ENCODE measurements at places on chromosomes 13 and 19. TPM values are rescaled to one million over a fixed set of nuclear protein-coding genes. Genes with fewer than 3 reads are reported as not detected.

DNA sequence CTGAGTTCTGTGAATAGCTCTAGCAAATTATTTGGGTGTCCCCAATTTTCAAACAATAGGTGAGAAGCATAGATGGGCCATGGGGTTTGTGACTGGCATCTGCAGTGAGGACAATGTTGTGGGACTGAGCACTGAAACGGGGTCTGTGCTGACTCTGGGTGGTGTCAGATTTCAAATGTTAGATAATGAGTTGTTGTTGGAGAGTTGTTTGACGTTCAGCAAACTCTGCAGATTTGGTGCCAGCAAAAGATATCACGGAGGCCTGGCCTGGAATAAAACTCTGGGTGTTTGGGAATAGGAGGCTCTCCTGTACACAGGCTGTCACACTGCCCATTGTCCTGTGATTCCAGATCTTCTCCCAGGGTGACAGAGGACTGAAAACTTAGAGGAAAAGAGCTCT lies 2.9 kb downstream of the ZNF90 start:
- no peak for DNase-seq

DNA sequence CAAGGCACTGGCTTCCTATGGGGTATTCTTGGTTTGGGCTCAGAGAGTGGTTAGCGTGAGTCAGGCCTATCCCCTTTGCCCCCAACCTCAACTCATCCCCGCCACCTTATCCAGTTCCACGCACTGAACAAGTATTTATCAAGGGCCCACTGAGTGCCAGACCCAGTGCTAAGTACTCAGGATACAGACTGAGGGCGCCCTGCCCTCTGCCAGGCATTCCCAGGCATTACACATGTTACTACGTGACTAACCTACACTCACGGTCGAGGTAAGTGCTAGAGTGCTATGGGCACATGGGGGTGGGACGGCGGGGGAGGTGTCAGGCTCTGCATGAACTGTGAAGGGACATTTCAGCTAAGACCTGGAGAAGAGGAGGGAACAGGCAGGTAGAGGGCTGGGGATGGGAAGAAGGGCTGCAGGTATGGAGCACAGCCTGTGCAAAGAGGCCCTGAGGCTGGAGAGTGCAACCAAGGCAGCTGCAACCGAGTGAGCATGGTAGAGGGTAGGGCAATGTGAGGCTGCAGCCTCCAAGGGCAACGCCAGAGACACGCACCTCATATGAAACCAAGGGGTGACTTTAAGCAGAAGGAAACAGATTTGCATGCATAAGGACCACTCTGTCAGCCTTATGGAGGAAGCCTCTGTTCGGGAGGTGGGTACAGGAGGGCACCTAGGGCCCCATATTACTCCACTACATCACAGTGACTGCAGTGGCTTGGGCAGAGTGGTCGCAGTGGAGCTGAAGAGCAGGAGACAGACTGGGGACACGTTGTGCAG lies 22.5 kb downstream of the DHRS12 start:
- no peak for DNase-seq

DNA sequence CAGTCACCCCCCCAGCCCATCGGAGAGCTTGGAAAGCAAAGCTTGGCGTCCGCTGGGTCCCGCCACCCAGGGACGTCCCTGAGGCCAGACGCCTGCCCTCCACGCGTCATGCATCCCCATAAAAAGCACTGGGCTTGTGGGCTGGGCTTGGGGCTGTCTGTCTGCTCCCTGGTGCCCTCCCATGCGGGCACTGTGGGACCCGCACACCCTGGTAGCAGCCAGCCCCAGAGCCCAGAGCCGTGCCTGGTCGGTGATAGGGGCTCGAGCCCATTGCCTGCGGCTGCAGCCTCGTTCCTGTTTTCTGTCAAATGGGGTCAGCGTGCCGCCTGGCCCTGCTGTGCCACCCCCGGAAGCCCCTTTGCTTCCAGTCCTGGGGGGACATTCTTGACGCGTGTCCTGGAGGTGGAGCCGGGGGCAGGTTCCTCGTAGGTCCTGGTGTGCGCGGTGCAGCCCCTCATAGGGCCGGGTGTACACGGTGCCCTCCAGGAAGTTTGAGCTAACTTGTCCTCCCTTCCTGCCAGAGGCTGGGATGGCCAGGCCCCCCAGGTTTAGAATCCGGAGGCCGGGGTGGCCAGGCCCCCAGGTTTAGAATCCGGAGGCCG lies 4.3 kb upstream of the GZMM start:
- no peak for DNase-seq

RGS9BP gene
- 0.33 TPM for polyA plus RNA-seq

Measured in left renal cortex interstitium (tissue), 4 donors.